ENCODE measurements at places on chromosomes 12 and 14. TPM values are rescaled to one million over a fixed set of nuclear protein-coding genes. Genes with fewer than 3 reads are reported as not detected.

CCDC85C gene
- 49.1 TPM for total RNA-seq

GARIN6 gene
- not detected for total RNA-seq

GDF3 gene
- total RNA-seq = not detected

GUCY2C gene
- total RNA-seq = 2.1 TPM

ANO2 gene
- 3.3 TPM for total RNA-seq

C14orf93 gene
- total RNA-seq = 12.6 TPM

GRCh38 chr12:66881386-66881785, 202.5 kb upstream of the GRIP1 start:
- H3K36me3 ChIP-seq = no peaks in the 10 kb centered on the region
- no peak overlapping the region for H3K27ac ChIP-seq
- no peaks in the 10 kb centered on the region for H3K27me3 ChIP-seq
- peaks cover 12% of the 10 kb centered on the region for H3K4me1 ChIP-seq
- H3K4me3 ChIP-seq = no peak overlapping the region

DNA sequence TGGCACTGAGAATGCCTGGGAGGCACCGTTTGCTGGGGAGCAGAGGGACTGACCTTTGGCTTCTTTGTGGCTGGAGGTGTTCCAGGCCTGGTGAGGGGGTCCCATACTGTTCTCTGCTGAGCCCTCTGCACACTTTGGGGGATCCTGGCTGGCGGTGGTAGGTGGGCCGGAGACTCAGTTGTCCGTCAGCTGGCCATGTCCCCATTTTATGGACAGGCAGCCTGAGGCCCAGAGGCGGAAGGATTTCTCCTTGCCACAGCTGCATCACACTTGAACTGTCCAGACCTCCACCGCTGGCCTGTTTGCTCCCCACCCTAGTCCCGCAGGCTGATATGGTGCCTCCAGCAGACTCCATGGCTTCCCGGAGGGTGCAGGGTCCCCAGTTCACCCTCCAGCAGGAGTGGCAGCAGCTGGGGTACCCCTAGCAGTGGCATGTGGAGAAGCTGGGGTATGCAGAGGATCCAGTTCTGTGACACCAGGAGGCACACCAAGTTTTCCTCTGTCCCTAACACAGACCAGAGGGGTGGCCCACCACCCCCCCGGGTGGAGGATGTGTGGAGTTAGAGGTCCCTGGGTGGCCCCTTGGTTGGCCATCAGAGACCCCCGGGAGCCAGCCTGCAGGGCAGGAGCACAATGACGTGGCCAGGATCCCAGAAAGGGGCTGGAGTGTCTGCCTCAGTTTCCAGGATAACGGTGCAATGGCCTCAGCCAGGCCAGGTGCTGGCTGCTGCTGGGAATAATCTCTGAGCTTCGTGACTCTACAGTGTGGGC, 14.8 kb downstream of the SLC25A29 start:
- H3K36me3 ChIP-seq = no peaks in the 10 kb centered on the region
- peaks cover 14% of the 10 kb centered on the region for H3K4me1 ChIP-seq
- H3K27me3 ChIP-seq = no peaks in the 10 kb centered on the region
- DNase-seq = no peak
- no peak overlapping the region for H3K4me3 ChIP-seq
- no peak overlapping the region for H3K27ac ChIP-seq

DNA sequence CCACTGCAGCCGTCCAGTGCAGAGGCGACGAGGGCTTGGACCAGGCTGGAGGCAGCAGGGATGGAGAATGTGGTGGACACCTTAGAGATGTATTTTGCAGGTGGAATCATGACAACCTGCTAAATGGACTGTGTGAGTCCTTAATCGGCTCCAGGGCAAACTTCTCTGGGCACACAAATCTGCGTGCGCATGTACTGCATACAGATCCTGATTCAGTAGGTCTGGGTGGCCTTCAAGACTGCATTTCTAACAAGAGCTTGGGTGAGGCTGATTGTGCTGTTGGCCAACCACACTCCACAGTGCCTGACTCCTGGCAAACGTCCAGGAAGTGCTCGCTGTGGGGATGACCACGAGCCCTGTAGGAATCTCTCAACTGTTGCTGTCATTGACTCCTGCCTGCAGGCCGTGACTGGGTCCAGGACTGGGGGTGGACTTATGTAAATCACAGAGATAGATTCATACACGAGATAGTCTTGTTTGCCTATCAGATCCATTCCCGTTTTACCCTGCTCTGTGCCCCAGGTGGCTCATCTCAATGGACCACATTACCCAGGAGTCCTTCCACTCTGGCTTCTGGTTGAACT, 27.2 kb downstream of the JDP2 start:
- peaks cover 77% of the 10 kb centered on the region for H3K4me1 ChIP-seq
- no peaks in the 10 kb centered on the region for H3K27me3 ChIP-seq
- H3K36me3 ChIP-seq = peaks cover 15% of the 10 kb centered on the region

- DNase-seq = no peak
- no peak overlapping the region for H3K4me3 ChIP-seq
- no peaks in the 10 kb centered on the region for H3K4me1 ChIP-seq
- peaks cover 5% of the 10 kb centered on the region for H3K36me3 ChIP-seq
- H3K27ac ChIP-seq = no peak overlapping the region
These were observed 36.7 kb downstream of the TMEM116 start for GRCh38 chr12:111976291-111976690.

DNA sequence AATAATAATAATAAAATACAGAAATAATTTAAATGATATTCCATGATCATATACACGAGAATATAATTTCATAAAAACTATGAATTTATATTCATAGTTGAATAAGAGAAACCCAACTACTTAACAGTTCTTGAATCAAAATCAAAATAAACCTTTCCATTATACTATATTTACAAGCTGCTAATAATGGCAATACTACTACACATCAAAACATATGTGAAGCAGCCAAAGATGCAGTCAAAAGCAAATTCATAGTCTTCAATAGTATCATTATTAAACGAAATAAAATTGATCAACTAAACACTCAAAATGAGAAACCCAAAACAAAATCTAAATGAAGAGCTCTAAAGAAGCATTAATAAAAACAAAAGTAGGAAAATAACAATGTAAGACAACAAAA, 197.1 kb downstream of the TMEM132D start:
- DNase-seq = no peak
- no peak overlapping the region for H3K27ac ChIP-seq
- no peaks in the 10 kb centered on the region for H3K27me3 ChIP-seq
- no peak overlapping the region for H3K4me3 ChIP-seq

DNA sequence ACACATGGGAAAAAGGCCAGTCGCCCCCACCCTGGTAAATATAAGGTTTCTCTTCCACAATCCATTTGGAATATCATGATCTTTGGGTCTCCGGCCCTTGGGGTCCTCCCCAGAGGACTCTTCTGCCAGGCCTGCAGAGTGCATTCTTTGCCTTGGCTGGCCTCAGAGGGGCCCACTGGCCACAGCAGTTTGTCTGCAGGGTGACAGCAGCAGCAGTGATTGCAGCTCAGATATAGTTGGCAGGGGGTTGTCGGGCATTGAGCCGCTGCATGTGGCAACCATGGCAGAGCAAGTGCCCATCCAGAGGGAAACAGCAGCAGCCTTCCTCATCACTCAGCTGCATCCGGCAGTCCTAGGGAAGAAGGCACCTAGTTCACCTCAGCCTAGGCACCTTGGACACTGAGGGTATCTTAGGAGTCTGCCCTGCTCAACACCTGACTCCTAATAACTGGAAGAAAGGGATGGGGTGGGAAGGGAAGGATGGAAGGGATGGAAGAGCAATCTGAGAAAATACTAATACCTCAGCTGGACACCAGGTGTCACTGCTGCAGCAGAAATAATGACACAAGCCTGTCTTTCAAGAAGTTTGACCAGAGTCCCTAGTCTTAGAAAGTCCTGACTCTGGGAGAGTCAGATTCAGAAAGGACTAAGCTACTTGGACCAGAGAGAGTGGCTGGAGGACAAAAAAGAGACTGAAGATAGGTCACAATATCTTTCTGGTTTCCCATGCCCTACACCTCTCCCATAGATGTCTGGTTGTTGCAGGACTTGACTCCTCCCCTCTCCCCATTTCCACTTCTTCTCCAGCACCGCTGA, 8.9 kb downstream of the AJUBA start:
- no peaks in the 10 kb centered on the region for H3K27me3 ChIP-seq
- no peak overlapping the region for H3K4me3 ChIP-seq
- peaks cover 38% of the 10 kb centered on the region for H3K36me3 ChIP-seq
- no peak for DNase-seq

DNA sequence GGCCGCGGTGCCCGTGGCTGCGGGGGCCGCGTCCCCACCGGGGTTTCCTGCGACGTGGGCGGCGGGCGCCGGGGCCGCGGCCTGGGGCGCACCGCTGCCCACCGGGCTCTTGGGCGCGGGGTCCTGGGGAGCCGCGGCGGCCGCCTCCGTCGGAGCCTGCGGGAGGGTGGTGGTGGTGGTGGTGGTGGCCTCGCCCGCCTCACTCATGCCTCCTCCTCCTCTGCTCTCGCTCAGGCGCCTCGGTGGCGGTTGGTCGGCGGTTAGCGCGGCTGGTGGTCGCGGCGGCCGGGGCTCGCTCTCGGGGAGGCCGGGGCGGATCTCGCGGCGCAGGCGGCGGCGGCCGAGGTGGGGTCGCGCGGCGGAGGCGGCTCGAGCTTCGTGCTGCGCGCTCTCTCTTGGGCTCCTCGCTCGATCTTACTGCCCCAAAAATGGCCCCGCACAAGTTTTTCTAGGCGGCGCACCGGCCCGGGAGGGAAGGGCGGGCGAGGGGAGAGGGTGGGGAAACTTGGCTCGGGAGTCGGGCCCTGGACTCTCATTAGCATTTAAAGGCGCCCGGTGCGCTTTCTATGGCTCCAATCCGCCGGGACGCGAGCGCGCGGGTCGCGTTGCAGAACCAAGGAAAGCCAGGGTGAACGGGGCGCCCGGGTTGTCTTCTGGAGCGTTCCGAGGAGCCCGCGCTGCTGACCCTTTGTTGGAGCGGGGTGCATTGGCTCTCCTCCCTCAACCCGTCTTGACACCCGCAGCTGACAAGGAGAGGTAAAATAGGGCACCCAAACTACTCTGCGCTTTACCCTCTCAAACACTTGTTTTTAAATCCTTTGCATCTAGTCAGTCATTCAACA, at the start of gene YBX3:
Gene YBX3 (minus strand): TSS at position 419 of the 842 bp plus-strand sequence. CDS start 212 bp downstream, at position 207.
- H3K4me1 ChIP-seq = peaks cover 14% of the 10 kb centered on the region
- peaks cover 19% of the 10 kb centered on the region for H3K27me3 ChIP-seq
- H3K36me3 ChIP-seq = peaks cover 18% of the 10 kb centered on the region

- peaks cover 25% of the 10 kb centered on the region for H3K36me3 ChIP-seq
- no peak overlapping the region for H3K4me3 ChIP-seq
- no peak for DNase-seq
- no peak overlapping the region for H3K27ac ChIP-seq
- no peaks in the 10 kb centered on the region for H3K4me1 ChIP-seq
These were observed 55.6 kb upstream of the ISM2 start for GRCh38 chr14:77554207-77554606.

GRCh38 chr12:32891956-32892355, 4.6 kb downstream of the PKP2 start:
- H3K36me3 ChIP-seq = peaks cover 21% of the 10 kb centered on the region
- H3K4me3 ChIP-seq = peak overlapping the region; percentile 69
- H3K27ac ChIP-seq = peak overlapping the region; percentile 89

All from type B pancreatic cell (in vitro differentiated cells).